ENCODE measurements at places on chromosomes 12 and 14.

DNA sequence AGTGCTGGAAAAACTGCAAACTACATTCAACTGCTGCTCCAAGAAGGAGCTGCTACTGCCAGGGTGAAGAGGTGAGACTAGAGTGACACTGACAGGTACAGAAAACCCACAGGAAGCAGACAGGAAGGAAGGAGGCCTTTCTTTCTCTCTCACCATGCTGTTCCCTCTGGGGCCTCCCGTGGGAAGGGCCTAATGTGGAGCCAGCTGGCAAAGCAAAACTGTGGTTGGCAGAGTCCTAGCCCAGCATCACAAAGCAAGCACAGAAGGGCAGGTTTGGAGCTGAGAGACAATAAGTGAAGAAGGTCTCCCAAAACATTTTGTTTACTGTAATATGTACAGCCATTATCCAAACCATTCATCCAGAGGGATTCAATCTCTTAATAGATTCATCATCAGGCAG, 122.5 kb upstream of the MAX start:
- H3K36me3 ChIP-seq, result no peaks in the 10 kb centered on the region
- no peaks in the 10 kb centered on the region for H3K4me1 ChIP-seq
- no peaks in the 10 kb centered on the region for H3K27me3 ChIP-seq
- no peak overlapping the region for H3K27ac ChIP-seq
- H3K4me3 ChIP-seq, result no peak overlapping the region

DNA sequence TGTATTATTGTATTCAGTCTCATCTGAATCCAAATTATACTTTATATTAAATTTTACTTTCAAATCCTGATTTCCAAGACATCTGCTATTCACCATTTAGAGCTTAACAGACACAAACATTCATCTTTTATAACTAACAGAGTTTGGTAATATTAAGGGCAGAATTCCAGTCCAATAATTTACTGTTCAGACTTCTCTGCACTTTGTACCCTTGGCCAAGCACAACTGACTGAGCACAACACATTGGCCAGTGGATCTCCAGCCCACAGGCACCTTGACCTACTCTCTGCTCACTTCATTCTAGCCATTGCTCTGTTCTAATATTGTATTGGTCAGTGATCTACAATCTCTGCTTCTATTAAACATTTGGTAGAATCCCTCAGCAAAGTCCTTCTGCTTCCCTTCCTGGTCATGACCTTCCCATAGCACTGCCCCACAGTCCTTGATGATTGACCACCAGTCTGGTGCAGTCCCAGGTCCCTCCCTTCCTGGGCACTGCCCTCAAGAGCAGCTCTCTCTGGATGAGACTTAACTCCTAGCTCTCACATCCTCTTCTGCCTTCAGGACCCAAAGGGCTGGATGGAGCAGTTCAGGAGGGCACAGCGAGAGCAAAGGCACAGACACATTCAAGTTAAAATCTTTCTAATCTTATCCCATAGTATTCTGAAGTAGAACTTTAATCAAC, 97.7 kb upstream of the OVCH1 start:
- H3K36me3 ChIP-seq, result no peaks in the 10 kb centered on the region
- peaks cover 2% of the 10 kb centered on the region for H3K4me1 ChIP-seq
- DNase-seq, result no peak
- no peak overlapping the region for H3K27ac ChIP-seq
- no peaks in the 10 kb centered on the region for H3K27me3 ChIP-seq
- H3K4me3 ChIP-seq, result no peak overlapping the region

DNA sequence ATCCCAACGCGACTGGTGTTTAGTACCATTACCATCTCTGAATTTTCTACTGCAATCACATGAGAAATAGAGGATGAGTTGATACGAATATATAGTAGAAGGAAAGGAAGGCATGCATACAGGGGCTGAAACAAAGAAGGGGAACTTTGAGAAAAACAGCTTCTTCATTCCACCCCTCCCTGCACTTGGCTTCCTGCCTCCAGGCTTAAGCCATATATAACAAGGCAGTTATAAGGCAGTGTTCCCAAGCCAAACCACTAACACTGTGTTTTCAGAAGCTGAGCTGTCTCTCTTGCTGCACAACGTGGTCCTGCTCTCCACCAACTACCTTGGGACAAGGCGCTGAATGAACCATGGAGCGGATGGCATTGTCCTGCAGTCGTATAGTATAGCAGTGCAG, 11.0 kb downstream of the LETMD1 start:
- no peaks in the 10 kb centered on the region for H3K4me1 ChIP-seq
- peaks cover 99% of the 10 kb centered on the region for H3K36me3 ChIP-seq
- no peaks in the 10 kb centered on the region for H3K27me3 ChIP-seq
- DNase-seq, result no peak
- H3K4me3 ChIP-seq, result no peak overlapping the region
- H3K27ac ChIP-seq, result no peak overlapping the region

DNA sequence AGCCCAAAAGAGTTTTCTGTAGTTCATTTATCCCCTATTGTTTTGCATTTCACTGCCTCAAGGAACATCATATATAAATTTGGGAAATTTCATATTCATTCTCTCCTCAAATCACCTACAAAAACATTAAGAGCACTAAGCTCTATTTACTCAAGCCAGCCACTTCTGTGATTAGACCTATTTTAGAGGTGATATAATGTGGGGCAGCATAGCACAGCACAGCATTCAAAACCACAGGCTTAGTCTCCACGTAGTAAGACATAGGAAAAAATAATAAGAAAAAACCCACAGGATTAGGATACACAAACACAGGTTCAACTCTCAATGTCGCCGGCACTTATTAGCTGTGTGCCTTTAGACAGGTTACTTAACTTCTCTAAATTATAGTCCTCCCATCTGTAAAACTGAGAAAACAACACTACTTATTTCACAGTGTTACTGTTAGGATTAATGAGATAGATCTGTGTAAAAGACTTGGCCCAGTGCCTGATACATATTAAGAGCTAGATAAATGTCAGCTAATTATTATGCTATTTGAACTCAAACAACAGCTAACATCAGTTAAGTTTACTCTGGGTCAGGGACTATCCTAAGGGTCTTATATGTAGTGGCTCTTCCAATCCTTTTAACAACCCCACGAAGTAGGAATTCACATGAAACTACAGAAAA, 20.3 kb downstream of the DCAF5 start:
- no peaks in the 10 kb centered on the region for H3K27me3 ChIP-seq
- no peak for DNase-seq
- peak overlapping the region; percentile 53 for H3K27ac ChIP-seq
- H3K36me3 ChIP-seq, result no peaks in the 10 kb centered on the region

- no peak overlapping the region for H3K27ac ChIP-seq
- H3K4me3 ChIP-seq, result no peak overlapping the region
- H3K4me1 ChIP-seq, result no peaks in the 10 kb centered on the region
- H3K27me3 ChIP-seq, result no peaks in the 10 kb centered on the region
- peaks cover 4% of the 10 kb centered on the region for H3K36me3 ChIP-seq
- DNase-seq, result no peak
Observed at GRCh38 chr12:42447371-42447786, 121.4 kb downstream of the PPHLN1 start.

- H3K27me3 ChIP-seq, result no peaks in the 10 kb centered on the region
- H3K27ac ChIP-seq, result no peak overlapping the region
- DNase-seq, result no peak
- H3K4me1 ChIP-seq, result peaks cover 20% of the 10 kb centered on the region
- no peak overlapping the region for H3K4me3 ChIP-seq
Observed at GRCh38 chr12:123591702-123592481, 7.5 kb downstream of the TMED2 start.

DNA sequence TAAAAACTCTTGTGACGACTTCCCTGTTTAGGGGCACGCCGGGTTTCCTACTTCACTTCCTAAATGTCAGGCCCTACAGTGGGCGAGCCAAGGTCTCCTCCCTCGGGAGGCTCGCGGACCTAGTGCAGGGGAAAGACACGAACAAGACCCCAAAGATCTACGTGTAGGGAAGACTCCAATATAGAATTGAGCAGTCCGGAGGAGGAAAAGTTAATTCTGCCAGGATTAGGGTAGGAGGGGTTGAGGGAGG, 564 bp downstream of the ATXN3 start:
- peak overlapping the region; percentile 78 for H3K4me3 ChIP-seq
- peak; percentile 82 for DNase-seq
- H3K36me3 ChIP-seq, result no peaks in the 10 kb centered on the region
- H3K27ac ChIP-seq, result peak overlapping the region; percentile 99
- no peaks in the 10 kb centered on the region for H3K27me3 ChIP-seq
